ENCODE measurements at places on chromosomes 4 and X. TPM values are rescaled to one million over a fixed set of nuclear protein-coding genes. Genes with fewer than 3 reads are reported as not detected.

Gene BMP3
- total RNA-seq = 45.9 TPM

Gene F11
- total RNA-seq = not detected

Gene RAI2
- total RNA-seq = 23.8 TPM

Gene MAGEA8
- total RNA-seq = not detected

Gene CLIC2
- 19.7 TPM for total RNA-seq

Gene MAP7D2
- 0.66 TPM for total RNA-seq

Gene TFE3
- total RNA-seq = 43.5 TPM

Gene DSPP
- total RNA-seq = not detected

Gene TMEM255A
- 4.6 TPM for total RNA-seq

Gene USP17L5
- not detected for total RNA-seq

DNA sequence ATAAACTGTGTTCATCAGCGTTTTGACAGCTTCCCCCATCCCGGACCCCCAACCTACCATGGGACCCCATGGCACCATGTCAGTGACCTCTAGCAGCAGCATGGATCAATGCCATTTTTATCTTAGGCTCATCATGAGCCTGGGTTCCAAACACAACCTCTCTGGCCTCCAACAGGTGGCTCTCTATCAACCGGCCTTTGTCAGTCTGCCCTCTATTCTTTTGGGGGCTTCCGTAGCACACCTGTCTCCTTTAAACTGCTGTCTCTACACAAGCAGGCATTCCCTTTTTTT lies 721 bp upstream of the TMEM150C start:
- DNase-seq = no peak

- no peak for DNase-seq
These were observed 29.3 kb downstream of the FAM199X start for GRCh38 chrX:104195489-104196084.

- DNase-seq = no peak
These were observed 23.8 kb downstream of the PPP1R2C start for GRCh38 chrX:42754115-42754514.

DNA sequence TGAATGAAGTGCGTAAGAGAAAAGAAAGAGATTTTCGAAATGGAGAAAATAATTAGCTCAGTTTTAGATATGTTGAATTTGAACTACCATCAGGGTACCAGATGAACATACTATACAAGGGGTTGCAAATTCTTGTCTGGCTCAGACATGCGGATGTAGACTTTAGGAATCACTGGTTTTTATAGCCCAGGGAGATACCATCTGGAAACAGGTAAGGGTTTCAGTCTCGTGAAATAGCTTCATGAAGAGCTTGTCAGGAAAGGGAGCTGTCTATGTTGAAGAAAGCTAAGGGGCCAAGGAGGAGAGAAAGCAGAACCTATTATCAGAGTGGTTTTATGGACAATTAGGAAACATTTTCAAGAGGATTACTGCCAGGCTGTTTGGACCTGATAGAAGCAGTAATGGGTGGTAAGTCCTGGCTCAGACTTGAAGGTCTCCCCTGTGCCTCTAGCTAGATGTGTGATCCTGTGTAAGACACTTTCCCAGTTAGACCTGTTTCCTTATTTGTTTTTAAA lies 6.7 kb downstream of the RAB9A start:
- DNase-seq = no peak

DNA sequence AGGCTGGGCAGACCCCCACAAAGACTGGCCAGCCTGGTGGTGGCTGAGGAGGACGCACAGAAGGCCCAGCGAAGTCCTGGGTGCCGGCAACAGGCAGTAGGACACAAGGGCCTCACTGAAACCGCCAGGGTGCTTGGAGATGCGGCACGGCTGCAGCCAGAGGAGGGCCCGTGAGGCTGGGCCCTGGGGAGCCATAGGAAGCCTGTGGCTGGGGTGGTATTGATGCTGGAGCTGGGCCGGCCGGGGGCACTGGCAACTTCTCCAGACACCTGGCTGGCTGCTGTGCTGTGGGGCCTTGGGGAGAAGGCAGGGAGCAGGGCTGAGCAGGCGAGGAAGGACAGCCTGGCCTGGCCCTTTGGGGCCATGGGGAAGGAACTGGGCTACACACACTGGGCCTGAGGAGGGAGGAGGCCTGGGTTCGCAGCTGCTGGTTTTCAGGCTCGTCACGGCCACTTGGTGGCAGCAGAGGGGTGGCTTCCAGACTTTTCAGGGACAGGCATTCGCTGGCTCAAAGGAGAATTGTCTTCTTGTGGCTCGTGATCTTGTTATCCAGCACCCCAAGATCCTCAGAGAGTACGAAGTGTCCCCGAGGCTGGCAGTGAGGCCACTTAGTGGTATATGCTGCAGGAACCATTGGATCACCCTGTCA lies 37.2 kb downstream of the ATP2B3 start:
- peak; percentile 82 for DNase-seq

DNA sequence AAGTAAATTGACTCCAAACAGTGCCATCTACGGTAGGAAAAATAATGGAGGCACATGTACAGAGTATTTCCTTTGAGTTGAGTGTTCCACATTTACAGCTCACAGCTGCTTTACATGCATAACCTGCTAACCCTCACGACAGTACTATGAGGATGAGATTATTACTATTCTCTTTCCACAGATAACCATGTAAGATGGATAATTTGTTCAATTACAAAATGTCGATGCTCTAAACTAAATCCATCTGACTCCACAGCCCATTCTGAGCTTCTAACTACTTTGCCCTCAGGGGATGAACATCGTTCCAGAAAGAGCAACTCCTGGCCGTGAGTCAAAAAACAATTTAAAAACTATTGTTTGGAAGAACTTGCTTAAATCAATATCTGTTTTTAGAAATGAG lies 330.4 kb upstream of the NWD2 start:
- DNase-seq = no peak

GRCh38 chr4:94527556-94528233 lies 76.0 kb downstream of the PDLIM5 start:
- DNase-seq = no peak

- DNase-seq = no peak
These were observed 30.2 kb downstream of the SPINK2 start for GRCh38 chr4:56791316-56791715.

DNA sequence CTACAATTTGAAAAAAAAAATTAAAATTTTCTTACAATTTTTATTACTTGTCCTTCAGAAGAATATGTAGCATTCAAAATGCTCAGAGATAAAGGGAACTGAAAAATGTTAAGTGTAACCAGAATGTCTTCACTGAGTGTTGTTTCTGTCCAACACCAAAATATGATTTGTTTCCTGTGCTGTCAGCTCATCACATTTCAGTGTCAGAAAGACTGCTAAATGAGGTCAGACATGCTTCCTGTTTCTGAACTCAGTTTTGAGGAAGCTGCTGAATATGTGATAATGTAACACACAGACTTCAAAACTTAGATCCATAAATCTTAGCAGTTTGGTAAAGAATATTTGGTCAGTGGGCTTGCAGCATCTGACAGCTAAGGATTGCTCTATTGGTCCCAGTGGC lies 1849.7 kb downstream of the PCDH7 start:
- DNase-seq = no peak

- DNase-seq = no peak
These were observed 56.9 kb downstream of the PCGF3 start for GRCh38 chr4:762211-763190.

GRCh38 chr4:174405923-174406322 lies 116.4 kb downstream of the HPGD start:
- DNase-seq = no peak

GRCh38 chrX:150731795-150732194 lies 38.6 kb downstream of the MTMR1 start:
- no peak for DNase-seq

DNA sequence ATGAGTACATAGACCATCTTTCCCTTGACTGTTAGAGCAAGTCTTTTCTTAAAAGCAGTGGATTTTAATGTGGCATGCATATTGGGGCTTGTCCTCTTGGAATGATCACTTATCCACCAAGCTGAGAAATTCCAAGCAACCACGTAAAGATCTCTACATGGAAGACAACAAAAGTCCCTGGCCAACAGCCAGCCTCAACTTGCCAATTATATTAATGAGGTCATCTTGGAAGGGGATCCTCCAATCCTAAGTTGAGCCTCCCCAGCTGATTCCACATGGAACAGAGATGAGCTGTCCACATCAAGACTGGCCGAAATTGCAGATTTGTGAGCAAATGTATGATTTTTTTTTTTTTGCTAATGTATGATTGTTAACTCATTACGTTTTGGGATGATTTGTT lies 20.6 kb upstream of the FTHL17 start:
- DNase-seq = no peak

- no peak for DNase-seq
These were observed 1019.7 kb downstream of the STPG2 start for GRCh38 chr4:97123573-97123972.

DNA sequence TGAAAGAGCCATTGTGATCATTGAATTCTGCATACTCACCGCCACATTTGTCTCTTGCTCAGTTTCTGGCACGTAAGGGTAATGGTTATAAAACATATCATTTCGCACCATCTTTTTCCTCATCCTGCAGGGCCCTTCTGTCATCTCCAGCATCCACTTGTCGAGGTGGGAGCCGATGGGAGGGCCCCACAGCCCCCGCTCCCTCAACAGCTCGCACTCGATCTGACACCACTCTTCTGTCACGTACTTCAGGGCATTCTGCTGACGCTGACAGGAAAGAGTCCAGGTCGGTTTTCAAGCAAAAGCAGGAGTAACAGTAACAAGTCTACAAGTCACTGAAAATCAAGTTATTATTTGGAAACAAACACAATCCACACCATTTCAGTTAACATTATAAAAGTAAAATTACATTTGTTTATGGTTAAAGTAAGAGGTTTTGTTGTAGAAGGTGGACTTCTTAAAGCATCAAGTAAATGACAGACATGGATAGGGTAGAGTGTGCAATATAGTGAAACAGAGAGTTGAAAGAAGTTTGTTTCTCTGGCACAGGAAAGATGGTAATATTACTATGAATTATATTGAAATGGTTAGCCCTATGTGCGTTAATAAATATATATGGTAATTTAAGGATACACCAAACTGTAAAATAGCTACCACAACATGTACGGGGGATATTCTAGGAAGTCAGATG lies 150.6 kb downstream of the CDS1 start:
- no peak for DNase-seq

DNA sequence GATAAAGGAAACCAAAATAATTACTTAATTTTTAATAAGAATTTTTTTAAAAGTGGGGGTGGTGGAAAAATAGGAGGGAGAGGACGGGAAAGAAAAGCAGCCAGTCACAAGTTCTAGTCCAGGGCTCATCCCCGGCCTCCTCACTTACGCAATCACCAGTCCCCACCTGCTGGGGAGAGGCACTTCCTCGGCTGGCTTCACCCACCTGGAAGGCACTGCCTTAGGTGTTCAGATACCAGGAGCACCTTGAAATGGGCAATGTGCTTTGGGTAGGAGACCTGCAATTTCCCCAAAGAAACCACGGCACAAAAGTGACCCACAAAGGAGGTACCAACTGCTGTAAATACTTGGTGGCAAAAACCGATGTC lies 23.8 kb downstream of the AFAP1 start:
- no peak for DNase-seq

GRCh38 chr4:4320951-4321714 lies 31.1 kb downstream of the ZBTB49 start:
- peak; percentile 42 for DNase-seq

DNA sequence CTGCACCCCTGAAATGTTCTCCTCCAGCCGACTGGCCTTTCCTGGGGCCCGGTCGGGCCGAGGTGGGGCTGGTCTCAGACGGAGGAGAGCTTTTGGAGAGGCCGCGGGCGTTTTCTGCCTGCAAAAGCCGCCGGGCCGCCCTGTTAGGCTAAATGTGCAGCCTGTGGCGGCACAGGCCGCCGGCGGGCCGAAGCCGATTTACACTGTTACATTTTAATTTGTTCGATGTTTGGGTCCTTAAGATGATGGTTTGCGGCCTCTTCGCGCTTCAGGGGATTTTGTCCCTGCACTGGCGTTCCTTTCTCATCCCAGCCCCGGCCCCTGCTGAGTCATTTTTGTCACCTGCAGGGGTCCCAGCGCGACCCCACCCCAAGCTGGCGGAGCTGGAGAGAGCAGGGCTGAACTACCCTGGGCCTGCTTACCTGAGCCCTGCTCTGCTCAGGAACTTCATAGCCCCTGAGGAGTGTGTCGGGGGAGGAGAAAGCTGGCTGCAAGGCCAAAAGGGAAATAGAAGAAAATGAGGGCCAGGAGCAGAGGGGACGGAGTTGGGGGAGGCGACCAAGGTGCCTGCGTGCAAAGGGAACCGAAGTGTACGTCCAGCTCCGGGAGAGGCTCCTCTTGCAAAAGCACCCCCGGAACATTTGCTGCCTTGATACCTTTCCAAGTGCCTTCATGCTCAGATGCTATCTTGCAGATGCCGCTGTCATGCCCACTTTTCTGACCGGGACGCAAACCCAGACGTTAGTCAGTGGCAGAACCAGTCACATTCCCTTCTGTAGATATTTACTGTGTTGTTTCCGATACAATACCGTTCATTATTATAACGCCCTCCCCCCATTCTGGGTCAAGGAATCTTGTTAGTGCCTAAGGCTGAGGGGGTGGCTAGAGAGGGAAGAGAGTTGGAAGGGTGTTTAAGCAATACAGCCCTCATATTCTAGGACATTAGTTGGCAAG lies 977 bp upstream of the RBBP7 start:
- DNase-seq = peak; percentile 76

DNA sequence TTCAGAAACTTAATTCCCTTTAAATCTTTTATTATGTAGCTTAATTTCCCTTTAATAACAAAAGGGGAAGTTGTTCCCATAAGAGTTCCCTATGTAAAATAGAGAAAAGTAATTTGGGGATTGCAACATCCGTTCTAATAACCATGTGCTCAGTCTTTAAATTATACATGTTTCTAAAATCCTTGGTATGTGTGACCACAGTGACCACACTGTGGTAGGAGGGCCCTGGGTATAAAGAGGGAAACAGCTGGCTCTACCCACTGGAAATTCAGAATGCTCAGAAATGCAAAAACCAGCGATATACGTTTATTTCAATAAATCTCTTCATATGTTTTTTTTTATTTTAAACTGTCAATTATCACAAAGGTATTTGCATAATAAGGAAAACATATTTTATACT lies 219.1 kb downstream of the FGF13 start:
- DNase-seq = no peak

GRCh38 chr4:11049001-11049400 lies 364.4 kb upstream of the CLNK start:
- DNase-seq = no peak
